ENCODE measurements at places on chromosomes 6 and 20. TPM values are rescaled to one million over a fixed set of nuclear protein-coding genes. Genes with fewer than 3 reads are reported as not detected.

BTN1A1 gene
- total RNA-seq: not detected

TMEM74B gene
- 1.9 TPM for total RNA-seq

PDYN gene
- not detected for total RNA-seq

OPRM1 gene
- not detected for total RNA-seq

MCM3 gene
- 120 TPM for total RNA-seq

ANGPT4 gene
- 5.6 TPM for total RNA-seq

NRSN1 gene
- total RNA-seq: not detected

TP53TG5 gene
- total RNA-seq: not detected

BLTP3A gene
- 9.9 TPM for total RNA-seq

MSH5 gene
- not detected for total RNA-seq

MOXD1 gene
- total RNA-seq: 260 TPM

LAMP5 gene
- total RNA-seq: not detected

DSP gene
- total RNA-seq: 28.3 TPM

BRPF3 gene
- 8.5 TPM for total RNA-seq

CCN2 gene
- total RNA-seq: 254 TPM

OR12D1 gene
- not detected for total RNA-seq

SIRPD gene
- total RNA-seq: not detected

ASXL1 gene
- total RNA-seq: 90.6 TPM

CDSN gene
- total RNA-seq: not detected

RIPOR2 gene
- total RNA-seq: 101 TPM

LY6G5C gene
- total RNA-seq: 3.8 TPM

CPXM1 gene
- 20.0 TPM for total RNA-seq

DBNDD2 gene
- total RNA-seq: 84.2 TPM

PTPRK gene
- total RNA-seq: 64.2 TPM

RSPH3 gene
- 3.3 TPM for total RNA-seq

HS3ST5 gene
- total RNA-seq: not detected

MICB gene
- 3.5 TPM for total RNA-seq

SEMG1 gene
- total RNA-seq: not detected

DEFB119 gene
- not detected for total RNA-seq

SMIM29 gene
- 5.2 TPM for total RNA-seq

VIP gene
- total RNA-seq: 0.77 TPM

DPPA5 gene
- not detected for total RNA-seq

TP53INP2 gene
- total RNA-seq: 3.3 TPM

ADAM33 gene
- total RNA-seq: 171 TPM

BHLHE23 gene
- total RNA-seq: not detected

MUC21 gene
- not detected for total RNA-seq

SNAP91 gene
- total RNA-seq: not detected

SRSF3 gene
- 144 TPM for total RNA-seq

HLA-G gene
- not detected for total RNA-seq

SEL1L2 gene
- 1.0 TPM for total RNA-seq

CGA gene
- not detected for total RNA-seq

SLC22A7 gene
- not detected for total RNA-seq

PRL gene
- not detected for total RNA-seq

NNAT gene
- not detected for total RNA-seq

DDX43 gene
- total RNA-seq: 3.7 TPM
